ENCODE measurements at places on chromosomes 4 and X. TPM values are rescaled to one million over a fixed set of nuclear protein-coding genes. Genes with fewer than 3 reads are reported as not detected.

The WFS1 gene
- total RNA-seq, result 111 TPM

The IL21 gene
- not detected for total RNA-seq

The SPOCK3 gene
- total RNA-seq, result not detected

The ARHGAP36 gene
- not detected for total RNA-seq

DNA sequence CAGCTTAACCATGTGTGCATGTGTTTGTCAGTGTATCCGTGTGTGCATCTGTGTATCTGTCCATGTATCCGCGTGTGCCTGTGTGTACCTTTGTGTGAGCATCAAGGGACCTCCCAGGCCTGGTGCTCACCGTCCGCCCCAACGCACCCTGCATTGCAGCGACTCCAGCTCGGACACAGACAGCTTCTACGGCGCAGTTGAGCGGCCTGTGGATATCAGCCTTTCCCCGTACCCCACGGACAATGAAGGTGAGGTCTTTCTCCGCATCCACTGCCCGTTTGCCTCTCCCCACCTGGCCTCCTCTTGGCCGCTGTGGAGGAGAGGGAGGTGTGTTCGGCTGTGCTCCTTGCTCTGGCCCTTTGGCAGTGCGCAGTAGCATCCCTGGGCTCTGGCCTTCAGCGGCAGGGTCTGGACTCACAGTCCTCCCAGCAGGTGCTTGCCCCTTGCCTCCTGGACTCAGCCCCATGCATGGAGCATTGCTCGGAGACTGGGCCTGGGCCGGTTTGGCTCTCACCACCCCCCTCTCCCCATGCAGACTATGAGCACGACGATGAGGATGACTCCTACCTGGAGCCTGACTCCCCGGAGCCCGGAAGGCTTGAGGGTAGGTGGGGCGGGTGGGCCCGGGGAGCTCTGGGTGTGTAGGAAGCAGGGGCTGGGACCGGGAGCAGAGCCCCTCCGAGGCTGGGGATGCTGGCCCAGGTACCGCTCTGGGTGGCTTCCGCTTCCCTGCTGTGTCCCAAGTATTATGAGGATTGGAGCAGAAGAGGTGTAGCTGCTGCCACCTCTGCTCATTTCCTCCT is 16.4 kb upstream of the ADD1 start:
- no peak for DNase-seq

DNA sequence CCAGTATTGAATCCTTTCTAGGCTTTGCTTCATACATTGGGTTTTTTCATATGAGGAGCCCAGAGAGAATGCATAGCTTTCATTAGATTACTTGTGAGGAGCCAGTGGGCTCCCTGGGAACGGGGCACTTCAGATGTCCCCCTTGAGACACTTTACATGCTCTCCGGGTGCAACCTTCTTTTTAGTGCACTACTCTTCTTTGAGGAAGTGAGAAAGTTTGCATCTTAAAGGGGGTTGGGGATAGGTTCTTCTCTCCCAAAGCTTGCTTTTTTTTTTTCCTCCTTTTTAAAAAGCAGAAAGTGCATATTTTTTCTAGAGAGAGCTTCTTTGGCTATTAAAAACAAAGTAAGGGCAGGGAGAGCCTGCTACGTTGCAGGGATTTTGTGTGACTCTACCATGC is 4.3 kb downstream of the HADH start:
- DNase-seq, result no peak

- no peak for DNase-seq
Observed at GRCh38 chrX:55818673-55819375, 101.3 kb downstream of the RRAGB start.

DNA sequence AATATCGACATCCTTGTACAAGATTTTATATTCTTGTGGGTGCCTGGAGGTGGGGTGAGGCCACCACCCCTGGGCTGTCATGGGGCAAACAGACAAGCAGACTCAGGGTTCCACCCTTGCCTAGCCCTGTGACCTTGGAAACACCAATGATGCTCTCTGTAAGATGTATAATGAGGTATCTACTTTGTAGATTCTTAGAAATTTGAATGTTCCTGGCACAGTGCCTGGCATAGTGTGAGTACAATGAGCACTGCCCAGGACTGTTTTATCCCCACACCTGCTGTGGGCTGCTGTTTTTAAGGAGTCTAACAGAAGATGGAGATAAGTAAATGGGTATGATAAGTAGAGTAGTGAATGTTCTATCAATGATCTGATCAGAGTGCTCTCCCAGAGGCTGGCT is 3.1 kb downstream of the ZNF518B start:
- DNase-seq, result no peak

DNA sequence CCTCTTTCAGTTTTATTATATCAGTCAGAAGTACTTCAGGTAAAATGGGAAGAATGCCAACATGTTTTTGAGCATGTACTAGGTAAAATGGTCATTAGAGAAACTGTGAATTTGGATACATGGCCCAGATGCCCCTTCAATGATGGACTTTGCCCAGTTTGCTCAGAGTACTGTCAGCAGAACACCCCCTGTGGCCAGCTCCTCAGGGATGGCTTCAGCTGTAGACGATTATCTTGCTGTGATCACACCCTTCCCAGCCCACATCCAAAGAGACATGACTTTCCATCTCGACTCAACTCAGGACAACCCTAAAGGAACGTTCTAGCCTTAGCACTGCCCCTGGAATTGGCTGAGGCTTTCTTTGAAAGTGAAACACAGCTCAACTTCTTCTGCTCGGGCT is 439.1 kb downstream of the PACRGL start:
- no peak for DNase-seq

DNA sequence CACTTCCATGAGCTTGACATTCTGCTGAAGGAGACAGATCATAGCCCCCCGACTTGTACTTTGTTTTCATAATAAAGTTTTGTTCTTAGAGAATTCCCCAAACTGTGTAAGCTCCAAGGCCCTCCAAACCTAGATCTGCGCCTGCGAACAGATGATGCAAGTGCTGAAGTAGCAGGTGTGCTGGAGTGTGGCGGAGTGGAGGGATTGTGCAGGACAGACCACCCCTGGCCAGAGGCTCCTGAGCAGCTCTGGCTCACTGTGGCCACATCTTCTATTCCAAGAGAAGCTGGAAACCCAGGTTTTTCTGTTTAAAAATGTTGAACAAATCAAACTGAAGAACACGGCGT is 46.4 kb downstream of the TBC1D14 start:
- DNase-seq, result no peak

The GAB3 gene
- 13.5 TPM for total RNA-seq

DNA sequence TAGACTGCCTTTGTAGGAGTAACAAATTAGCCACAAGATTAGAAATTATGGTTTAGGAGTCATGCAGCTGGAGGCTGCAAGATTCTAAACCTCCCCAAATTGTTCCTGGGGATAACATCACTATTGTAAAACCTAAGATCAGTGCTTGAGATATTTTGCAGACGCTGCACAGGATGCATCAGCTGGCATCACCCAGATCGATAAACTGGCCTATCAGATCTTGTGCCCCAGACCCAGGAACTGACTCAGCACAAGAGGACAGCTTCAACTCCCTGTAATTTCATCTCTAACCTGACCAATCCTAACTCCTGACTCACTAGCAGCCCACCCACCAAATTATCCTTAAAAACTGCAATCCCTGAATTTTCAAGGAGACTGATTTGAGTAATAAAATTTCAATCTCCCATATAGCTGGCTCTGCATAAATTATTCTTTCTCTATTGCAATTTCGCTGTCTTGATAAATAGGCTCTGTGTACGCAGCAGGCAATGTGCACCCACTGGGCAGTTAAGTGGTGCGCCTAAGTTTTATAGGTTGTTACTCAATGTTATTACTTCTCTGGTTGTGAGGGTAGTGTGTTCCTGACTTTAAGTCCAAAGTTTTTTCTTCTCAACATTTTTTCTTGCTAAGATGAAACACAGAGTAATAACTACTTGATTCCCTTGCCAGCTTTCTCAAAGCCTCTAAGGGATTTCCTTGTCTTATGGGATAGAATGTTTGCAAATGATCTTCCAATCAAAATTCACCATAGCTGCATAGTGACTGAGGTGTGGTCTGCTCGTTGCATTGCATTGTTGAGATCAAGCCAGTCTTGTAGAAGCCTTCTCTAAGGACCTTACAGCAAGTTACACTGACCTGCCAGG is 312.3 kb upstream of the DKK2 start:
- no peak for DNase-seq

DNA sequence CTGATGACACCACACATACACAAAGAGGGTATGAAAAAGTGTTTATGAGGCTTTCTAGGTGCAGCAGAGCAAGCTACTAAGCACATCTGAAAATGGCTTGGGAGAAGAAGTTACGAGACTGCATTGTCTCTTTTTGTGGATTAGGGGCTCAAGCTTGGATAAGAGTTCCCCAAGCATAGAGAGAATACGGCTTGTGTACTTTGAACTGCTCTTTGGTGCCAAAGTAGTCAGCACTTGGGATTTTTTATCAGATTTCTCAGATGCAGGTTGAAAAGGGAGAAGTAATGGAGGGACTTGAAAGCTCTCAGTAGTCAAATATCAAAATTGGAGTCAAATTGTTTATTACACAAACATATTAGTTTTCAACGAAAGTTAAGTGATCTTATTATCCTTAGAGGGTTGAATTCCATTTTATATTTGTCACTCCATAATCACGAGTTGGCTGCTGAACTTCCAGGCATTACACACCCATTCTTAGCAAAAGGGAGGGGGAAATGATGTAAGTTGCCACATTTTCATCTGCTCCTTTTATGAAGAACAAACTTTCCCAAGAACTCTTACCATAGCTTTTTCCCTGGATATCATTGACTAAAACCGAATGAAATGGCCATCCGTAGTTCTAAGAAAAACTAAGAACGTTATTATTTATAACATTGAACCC is 1904.9 kb downstream of the PCDH7 start:
- no peak for DNase-seq

The CAPN6 gene
- 2.2 TPM for total RNA-seq

GRCh38 chr4:169902658-169903345 is 123.4 kb downstream of the MFAP3L start:
- no peak for DNase-seq

DNA sequence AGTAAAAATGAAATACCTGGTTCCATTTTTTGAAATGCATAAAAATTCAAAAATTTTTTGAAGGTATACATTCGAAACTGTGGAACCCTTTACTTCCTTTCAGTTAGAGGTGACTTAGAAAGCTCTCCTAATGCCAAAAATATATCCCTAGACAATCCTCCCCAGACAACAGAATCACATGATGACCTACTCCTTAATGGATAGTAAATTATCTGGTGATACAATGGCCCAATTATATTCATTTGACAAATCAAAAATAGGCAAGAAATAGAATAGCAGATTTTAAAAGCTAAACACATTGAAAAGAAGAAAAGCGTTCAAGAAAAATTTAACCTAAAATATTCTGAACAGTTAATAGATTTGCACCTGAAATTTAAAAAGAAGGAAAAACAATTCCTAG is 3.5 kb upstream of the UGT2A2 start:
- DNase-seq, result no peak

GRCh38 chr4:36445480-36445879 is 164.1 kb downstream of the DTHD1 start:
- DNase-seq, result no peak

The PAGE5 gene
- total RNA-seq, result not detected

The ALAS2 gene
- 9.8 TPM for total RNA-seq

GRCh38 chrX:110671068-110671803 is 124.4 kb downstream of the CHRDL1 start:
- DNase-seq, result no peak

DNA sequence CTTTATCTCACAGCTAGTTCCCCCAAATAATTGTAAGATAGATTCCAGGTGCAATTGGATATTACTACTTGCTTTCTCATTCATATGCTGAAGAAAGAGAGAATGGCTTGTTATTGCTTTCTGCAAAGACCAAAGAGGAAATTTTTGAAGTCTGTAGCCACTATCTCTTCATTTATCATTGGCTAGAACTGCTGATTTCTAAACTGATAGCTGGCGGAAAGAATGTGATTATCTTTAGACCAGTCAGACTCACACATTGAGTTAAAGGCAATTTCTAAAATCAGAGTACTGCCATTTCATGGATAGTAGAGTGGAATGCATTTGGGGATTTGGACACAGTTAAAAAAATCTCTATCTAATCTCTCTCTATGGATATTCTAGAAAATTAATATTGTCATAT is 12.4 kb upstream of the TMPRSS11E start:
- no peak for DNase-seq

- DNase-seq, result no peak
Observed at GRCh38 chrX:23788946-23789345, 6.0 kb downstream of the SAT1 start.

DNA sequence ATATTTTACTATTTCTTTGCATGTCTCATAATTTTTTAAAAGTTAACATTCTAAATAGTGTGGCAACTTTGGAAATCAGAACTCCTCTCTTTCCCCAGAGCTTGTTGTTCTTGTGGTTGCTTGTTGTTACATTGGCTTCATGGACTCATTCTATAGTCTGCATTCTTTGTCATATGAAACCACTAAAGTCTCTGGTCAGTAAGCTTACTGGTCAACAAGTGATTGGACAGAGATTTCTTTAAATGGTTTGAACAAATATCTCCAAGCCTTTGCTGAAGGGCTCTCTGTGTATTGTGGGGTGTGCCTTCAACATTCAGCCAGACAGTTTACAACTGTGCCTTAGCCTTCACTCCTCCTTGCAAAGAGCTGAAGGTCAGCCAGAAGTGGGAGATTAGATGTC is 147.2 kb downstream of the OPHN1 start:
- DNase-seq, result no peak

The ANTXR2 gene
- 24.5 TPM for total RNA-seq

- no peak for DNase-seq
Observed at GRCh38 chr4:118941799-118942198, 53.1 kb downstream of the SYNPO2 start.

DNA sequence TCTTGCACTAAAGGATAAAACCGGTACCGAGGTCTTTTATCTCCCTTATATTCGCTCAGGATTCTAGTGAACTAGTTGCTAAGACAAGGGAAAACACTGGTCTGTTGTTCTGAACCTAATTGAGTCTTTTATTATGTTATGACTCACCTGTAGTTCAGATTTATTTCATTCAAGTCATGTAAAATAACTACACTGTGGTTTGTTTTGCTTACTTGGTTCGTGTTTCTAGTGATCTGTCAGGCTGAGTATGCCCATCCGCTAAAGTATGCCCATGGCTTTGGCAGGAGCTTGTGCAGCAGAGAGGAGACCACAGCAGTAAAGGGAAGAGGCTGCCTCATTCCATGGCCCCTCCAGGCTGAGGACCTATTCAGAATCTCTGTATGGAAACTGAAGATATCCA is 126.1 kb downstream of the AFF1 start:
- DNase-seq, result no peak

DNA sequence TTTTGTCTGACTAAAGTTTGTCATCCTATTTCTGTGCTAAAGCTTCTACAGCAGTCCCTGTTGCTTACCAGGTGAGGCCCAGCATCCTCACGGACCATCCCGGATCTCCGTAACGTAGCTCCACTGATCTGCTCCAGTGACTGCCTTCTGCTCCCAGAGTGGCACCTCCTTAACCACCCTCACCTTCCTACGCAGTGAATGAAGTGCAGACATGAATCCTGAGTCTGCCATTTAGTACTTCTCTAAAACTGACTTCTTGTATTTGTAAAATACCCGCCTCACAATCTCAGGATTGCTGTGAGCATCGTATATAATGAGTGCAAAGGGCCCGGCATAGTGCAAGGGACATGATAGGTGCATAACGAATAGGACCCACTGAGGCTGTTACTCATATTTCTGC is 27.7 kb upstream of the ACSL1 start:
- no peak for DNase-seq

GRCh38 chr4:118765399-118765798 is 70.5 kb downstream of the SEC24D start:
- DNase-seq, result no peak
